ENCODE measurements at places on chromosomes 3 and 15. TPM values are rescaled to one million over a fixed set of nuclear protein-coding genes. Genes with fewer than 3 reads are reported as not detected.

The CRABP1 gene
- 32.3 TPM for polyA plus RNA-seq

The GNAT1 gene
- polyA plus RNA-seq, result not detected

The KBTBD13 gene
- polyA plus RNA-seq, result 0.07 TPM

The MORC1 gene
- polyA plus RNA-seq, result 0.57 TPM

The CLEC3B gene
- polyA plus RNA-seq, result 11.9 TPM

The DAZL gene
- not detected for polyA plus RNA-seq

The CXCR6 gene
- polyA plus RNA-seq, result 0.63 TPM

The EXOSC7 gene
- 54.4 TPM for polyA plus RNA-seq

The KCNH8 gene
- 1.8 TPM for polyA plus RNA-seq

The EPHA3 gene
- 5.1 TPM for polyA plus RNA-seq

The SNURF gene
- 25.9 TPM for polyA plus RNA-seq

The NPAP1 gene
- polyA plus RNA-seq, result 2.1 TPM

The PDE12 gene
- polyA plus RNA-seq, result 14.3 TPM

The CDCP1 gene
- polyA plus RNA-seq, result 1.2 TPM

All from left kidney (tissue), 8 donors.